ENCODE measurements at places on chromosomes 4 and X.

DNA sequence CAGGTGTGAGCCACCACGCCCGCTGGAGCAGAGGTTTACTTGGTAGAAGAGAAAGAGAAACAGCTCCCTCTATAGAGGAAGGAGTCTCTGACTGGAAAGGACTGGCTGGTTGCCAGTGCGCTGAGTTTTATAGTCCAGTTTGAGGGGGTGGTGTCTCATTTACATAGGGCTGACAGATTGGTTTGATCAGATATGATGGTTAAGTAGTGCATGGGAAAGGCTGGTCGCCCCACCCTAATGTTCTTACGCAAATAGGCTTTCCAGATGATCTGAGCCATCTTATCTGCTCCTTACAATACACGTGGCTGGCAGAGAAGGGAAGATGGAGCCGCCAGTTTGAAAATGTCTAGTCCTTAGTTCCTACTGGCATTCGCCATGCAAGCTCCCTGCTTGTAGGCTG lies 439.5 kb downstream of the NAF1 start:
- no peak for DNase-seq

GRCh38 chrX:31236231-31236630 lies 164.4 kb upstream of the FTHL17 start:
- no peak for DNase-seq

- DNase-seq = no peak
These were observed 56.6 kb downstream of the SPRY1 start for GRCh38 chr4:123453061-123453680.

GRCh38 chr4:80787306-80787705 lies 243.2 kb upstream of the BMP3 start:
- no peak for DNase-seq

DNA sequence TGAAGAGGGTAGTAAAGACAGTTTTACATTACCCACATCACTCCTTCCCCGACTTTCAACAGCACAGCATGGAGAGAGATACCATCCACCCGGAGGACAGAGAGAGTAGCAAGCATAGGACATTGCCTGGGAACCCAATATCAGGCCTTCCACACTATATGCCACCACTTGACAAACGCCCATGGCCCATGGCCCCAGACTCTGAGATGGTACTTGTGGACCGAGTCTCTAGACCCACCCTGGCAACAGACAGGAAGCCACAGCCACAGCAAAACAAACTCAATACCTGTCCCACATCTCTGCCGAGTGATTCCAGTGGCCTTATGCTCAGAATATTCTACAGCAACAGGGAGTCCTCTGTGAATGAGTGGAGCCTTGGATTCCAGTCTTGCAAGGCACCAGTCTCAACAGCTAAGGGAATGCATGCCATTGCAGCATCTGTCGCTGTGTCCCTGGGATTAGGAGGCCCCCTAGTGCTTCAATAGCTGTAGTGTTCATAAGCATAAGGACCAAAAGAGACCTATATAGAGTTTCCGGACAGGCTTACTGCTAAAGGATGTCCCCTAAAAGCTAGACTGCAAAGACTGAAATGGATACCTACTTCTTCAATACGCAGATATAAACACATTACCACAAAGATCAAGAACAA lies 14.7 kb upstream of the CT55 start:
- DNase-seq = peak; percentile 26

- DNase-seq = no peak
These were observed 36.7 kb upstream of the H2AZ1 start for GRCh38 chr4:99986792-99987191.

- no peak for DNase-seq
These were observed 745.4 kb downstream of the TECRL start for GRCh38 chr4:63663870-63664269.

GRCh38 chr4:119238068-119238722 lies 25.7 kb downstream of the USP53 start:
- DNase-seq = no peak

DNA sequence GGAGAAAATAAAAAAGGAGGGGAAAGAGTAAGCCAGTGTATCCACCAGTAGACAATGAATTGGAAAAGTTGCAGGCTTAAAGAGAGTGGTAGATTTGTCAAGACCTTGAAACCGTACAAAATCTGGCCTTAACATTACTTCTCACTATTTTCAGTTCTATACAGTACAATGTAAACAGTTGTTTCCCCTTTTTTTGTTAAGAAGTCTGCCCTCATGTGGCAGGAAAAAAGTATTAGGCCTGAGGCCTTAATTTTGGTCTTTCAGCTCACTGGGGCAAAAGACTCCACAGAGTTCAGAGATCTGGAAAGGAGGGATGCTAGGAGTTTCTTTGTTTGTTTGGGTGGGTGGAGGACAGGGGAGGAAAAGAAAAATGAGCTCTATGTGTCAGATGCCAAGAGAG lies 92.8 kb upstream of the CCDC160 start:
- peak; percentile 40 for DNase-seq

- no peak for DNase-seq
These were observed 650.9 kb upstream of the TENM3 start for GRCh38 chr4:181592221-181592745.

GRCh38 chrX:39969099-39969818 lies 128.5 kb downstream of the BCOR start:
- peak; percentile 18 for DNase-seq

DNA sequence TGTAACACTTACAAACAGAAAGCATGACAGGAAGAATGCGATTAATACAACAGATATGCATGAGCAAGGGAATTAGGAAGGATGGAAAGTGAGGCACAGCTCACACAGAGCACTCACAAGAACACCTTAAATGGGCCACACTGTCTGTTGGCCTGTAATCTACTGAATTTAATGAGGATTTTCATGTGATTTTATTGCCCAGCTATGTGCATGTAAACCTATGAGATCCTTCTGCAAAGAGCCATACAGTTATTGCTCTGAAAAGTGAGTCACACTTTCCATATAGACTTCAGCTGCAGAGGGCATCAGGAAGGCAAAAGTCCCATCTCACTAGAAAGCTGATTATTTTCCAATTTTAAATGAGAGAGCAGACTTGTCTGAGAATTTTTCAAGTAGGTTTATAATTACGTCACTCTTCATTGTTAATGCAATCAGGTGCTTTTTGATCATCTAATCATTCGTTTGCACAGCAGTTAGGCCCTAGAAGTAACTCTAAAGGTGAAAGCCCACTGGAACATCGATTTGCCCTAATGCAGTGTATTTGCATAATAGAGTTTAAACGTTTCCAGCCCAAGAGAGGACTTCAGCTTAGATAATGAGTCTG lies 832.7 kb upstream of the INTU start:
- DNase-seq = peak; percentile 67

DNA sequence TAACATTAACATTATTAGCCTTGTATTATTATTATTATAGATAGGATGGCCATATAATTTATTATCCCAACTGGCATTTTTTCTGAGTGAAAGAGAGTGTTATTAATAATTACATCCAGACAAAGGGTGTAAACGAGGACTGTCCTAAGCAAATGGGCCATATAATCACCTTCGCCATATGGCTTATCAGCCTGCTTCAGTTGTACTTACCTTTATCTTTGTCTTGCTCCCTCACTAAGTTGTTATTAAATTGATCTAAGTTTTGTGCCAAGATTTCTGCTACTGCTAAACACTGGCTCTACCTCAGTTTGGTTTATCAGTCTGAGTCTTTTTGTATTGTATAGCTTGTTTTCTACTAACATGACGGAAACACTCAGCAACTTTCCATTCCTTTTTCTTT lies 76.9 kb downstream of the STIM2 start:
- no peak for DNase-seq

DNA sequence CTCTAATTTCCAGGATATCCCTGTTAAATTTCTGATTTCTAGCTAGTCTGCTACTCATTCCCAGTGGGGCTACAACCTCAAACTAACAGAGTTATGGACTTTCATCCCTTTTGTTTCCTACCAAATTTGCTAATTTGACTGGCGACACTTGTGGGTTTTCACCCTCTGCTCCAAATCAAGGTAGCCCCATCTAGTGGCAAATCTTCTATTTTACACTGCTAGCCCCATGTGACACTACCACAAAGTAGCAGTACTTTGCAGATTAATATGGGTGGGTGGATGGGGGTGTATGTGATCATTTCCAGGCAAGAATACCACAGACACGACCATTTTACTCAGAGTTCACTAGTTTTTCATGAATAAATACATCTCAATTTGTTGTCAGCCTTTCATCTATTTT lies 150.3 kb downstream of the MSL3 start:
- no peak for DNase-seq

DNA sequence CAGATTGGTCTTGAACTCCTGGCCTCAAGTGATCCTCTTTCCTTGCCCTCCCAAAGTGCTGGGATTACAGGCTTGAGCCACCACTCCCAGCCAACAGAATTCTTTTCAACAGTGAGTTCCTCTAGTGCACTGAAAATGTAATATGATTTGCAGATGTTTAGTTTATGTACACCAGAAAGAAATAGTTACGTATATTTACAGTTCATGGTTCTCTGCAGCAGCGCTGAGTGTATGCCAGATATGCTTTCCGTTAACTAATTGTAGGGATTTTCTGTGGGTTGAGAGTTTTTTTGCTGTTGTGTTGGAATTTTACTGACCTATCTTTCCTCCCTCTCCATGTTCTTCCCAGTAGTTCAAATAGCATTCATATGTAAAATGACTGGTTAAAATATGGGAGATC lies 44.0 kb downstream of the GAB1 start:
- peak; percentile 47 for DNase-seq

GRCh38 chr4:163790231-163790630 lies 295.7 kb downstream of the TMA16 start:
- no peak for DNase-seq

- no peak for DNase-seq
These were observed 373.8 kb downstream of the OPHN1 start for GRCh38 chrX:68059469-68059868.

GRCh38 chrX:39163581-39164126 lies 362.4 kb downstream of the MID1IP1 start:
- DNase-seq = peak; percentile 53

DNA sequence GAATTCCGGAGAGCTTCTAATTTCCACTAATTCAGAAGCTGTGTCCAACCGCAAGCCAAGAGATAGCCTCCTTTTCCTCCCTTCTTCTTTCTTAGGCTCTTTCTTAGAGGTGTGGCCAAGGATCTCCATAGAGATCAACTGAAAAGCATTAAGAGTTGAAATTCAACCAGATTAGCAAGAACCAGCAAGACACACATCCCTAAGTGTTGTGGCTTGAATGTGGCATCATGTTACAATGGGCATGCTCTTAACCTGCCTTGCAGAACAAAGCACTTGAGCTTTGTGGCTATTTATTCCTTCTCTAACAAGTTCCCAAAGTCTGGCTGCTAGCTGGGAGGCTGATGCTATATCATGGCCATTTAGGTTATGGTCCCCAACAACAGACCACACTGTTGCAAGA lies 10.4 kb downstream of the ANOS1 start:
- no peak for DNase-seq

- no peak for DNase-seq
These were observed 146.8 kb downstream of the MID1IP1 start for GRCh38 chrX:38948046-38948445.

- DNase-seq = no peak
These were observed 18.1 kb downstream of the USO1 start for GRCh38 chr4:75742451-75742850.

- DNase-seq = no peak
These were observed 34.4 kb downstream of the SAGE1 start for GRCh38 chrX:135927897-135928296.

DNA sequence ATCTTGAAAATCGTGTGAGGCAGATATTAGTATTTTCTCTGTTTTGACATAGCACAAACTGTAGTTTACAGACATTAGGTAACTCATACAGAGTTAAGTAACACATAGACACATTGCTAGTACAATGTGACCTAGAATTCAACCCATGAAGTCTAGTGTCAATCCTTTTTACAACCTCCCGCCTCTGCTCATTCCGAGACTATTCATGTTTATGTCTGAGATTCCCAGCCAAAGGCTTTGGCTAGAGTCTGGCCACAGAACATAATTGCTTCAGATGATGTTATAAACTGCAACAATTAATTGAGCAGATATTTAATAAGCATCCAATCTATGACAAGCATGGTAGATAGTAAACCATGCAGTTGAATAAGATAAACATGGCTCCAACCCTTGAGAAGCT lies 841.0 kb downstream of the STIM2 start:
- DNase-seq = no peak

GRCh38 chrX:16601885-16602284 lies 48.1 kb upstream of the S100G start:
- no peak for DNase-seq

GRCh38 chr4:100849319-100849718 lies 331.5 kb upstream of the EMCN start:
- no peak for DNase-seq

DNA sequence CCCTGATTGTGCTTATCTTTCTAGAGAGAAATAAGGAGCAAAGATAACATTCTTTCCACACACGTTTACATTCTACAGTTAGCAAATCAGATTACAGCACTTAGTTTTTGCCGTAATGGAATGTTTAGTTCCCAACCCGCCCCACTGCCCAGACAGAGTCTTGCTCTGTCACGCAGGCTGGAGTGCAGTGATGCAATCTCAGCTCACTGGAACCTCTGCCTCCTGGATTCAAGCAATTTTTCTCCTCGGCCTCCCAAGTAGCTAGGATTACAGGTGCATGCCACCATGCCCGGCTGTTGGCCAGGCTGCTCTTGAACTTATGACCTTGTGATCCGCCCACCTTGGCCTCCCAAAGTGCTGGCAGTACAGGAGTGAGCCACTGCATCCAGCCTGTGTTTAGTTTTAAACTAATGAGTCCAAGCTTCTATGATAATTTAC lies 8.4 kb upstream of the PRPS1 start:
- no peak for DNase-seq

- no peak for DNase-seq
These were observed 628.3 kb upstream of the MAGEB2 start for GRCh38 chrX:29587107-29587506.

DNA sequence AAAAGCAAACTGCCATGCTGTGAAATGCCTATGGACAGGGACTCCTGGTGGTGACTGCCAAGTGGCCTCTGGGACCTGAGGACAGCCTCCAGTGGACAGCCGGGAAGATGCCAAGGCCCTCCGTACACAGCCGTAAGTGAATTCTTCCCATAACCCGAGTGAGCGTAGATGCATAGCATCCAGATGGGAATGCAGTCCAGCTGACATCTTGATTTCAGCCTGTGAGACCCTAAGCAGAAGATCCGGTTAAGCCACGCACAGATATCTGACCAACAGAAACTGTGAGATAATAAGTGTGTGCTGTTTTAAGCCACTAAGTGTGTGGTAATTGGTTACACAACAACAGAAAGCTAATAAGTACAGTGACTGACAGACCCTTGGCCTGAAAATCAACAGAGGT lies 55.9 kb downstream of the TMEM156 start:
- no peak for DNase-seq

- DNase-seq = no peak
These were observed 114.5 kb downstream of the GATB start for GRCh38 chr4:151646322-151646721.

All from umbilical cord (tissue), 2 donors.